RCC 7860 (cell line): ENCODE measurements at places on chromosomes 1 and 21.

GRCh38 chr1:3152143-3152542 is 83.1 kb downstream of the PRDM16 start:
- DNase-seq: no peak

GRCh38 chr1:91730801-91731732 is 154.9 kb downstream of the TGFBR3 start:
- peak; percentile 35 for DNase-seq

DNA sequence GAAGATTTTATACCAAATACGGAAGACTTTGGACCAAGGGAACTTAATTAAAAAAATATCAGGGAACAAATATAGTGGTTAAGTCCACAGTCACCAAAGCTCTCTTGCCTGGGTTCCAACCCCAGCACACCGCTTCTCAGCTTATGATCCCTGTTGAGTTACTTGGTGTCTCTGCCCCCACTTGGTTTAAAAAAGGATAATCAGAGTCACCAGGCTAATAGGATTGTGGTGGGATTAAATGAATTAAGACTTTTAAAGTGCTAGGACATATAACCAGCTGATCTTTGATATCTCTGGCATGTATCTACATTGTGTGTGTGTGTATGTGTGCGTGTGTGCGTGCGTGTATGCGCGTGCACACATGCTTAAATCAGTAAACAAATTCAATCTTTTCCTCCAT is 474.7 kb upstream of the DAB1 start:
- DNase-seq: no peak

DNA sequence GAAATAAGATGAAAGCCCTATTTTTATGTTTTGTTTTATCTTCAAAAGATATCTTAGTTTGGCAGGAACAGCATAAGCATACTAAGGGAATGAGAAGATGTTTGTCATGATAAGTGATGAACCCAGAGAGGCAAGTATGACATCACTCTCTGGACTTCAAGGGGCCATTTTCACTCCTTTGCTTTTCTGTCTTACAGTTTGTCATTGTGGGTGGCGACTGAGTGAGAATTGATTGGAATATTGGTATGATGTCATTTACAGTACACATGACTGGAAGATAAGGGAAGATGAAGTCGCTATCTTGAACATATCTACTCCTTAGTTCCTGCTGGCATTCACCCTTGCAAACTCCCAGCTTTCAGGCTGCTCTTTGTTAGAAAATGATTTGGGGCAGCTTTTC is 258.1 kb upstream of the RAB4A start:
- no peak for DNase-seq

- no peak for DNase-seq
These were observed 10.0 kb downstream of the RPTN start for GRCh38 chr1:152148981-152149380.

DNA sequence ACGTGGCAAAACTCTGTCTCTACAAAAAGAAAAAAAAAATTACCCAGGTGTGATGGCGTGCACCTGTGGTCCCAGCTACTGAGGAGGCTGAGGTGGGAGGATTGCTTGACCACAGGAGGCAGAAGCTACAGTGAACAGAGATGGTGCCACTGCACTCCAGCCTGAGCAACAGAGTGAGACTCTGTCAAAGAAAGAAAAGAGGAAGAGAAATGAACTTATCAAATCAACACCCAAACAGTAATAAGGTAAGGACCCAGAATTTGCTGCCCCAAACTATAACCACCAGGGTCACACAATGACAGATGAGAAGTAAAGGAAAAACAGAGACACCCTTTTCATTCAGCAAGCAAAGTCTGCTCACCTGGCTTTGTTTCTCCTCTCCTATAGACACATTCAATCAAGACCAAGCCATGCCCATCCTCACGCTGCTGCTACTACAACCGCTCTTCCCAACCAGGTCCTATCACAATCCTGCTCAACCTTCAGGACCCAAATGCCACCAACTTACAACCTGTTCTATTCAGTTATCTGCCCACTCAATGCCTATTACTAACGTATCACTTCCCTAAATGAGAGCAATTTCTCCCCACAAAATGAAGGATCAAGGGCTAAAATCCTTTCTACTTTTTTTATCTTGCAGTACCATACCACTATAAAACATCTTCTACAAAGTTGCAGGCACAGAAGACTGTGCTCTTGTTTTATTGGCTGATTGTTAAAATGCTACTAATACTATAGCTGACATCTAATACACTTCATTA is 183.5 kb downstream of the RERE start:
- no peak for DNase-seq

- DNase-seq: no peak
These were observed 109.1 kb downstream of the CD247 start for GRCh38 chr1:167409183-167409582.

DNA sequence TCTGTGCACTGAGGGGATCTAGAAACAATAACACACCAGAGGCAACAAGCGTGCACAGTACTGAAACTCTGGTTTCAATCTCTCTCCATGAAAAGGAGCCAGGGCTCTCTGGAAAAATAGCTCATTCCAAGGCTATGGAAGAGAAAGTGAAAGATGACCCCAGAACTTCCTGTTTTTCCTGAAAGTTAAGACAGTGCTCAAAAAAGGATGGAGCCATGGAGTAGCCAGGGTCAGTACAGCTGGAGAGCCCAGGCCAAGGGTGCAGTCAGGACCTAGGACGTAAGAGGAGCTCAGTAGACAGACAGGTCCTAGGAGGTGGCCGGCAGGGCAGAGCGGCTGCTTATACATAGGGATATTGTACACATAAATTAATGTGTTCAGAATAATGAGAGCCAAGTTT is 19.1 kb downstream of the NOL9 start:
- no peak for DNase-seq

DNA sequence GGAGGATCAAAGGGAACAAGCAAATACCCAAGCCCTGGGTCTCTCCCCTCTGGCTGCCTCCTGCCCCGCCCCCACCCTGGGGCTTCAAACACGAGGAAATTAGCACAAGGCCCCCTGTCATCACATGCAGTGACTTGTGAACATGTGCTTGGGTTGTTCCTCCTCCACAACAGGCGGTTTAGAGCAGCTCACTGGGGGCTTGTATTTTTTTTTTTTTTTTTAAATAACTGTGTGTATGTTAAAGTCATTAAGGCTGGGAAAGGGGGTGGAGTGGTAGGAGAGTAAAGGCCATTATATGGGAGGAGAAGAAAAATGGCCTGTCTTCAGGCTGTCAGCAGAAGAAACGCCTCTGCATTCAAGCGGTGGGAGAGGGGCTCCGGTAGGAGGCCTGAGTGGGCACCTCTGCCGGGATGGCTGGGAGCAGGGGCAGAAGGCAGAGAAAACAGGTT is 64.2 kb downstream of the PLXNA2 start:
- DNase-seq: no peak

- DNase-seq: peak; percentile 83
These were observed 197.0 kb upstream of the UBE2U start for GRCh38 chr1:64006276-64007051.

DNA sequence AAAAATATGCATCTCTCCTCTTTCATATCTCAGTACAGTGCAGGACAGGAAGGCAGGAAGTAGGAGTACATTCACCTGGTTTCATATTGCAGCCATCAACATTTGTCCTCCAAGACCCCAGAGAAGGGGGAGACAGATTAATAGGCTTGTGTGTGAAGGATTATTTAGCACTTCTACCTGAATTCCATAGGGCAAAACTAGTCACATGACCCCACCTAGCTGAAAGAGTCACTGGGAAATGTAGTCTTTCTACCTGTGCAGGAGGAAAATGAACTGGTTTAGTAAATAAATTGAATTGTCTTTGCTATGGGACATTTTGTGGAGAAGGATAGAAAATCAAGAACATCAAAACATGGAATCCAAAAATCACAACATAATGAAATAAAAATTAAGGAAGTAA is 13.9 kb upstream of the TRIM33 start:
- no peak for DNase-seq
